Neural progenitor cell (in vitro differentiated cells): ENCODE measurements at places on chromosomes 11 and 22. TPM values are rescaled to one million over a fixed set of nuclear protein-coding genes. Genes with fewer than 3 reads are reported as not detected.

DNA sequence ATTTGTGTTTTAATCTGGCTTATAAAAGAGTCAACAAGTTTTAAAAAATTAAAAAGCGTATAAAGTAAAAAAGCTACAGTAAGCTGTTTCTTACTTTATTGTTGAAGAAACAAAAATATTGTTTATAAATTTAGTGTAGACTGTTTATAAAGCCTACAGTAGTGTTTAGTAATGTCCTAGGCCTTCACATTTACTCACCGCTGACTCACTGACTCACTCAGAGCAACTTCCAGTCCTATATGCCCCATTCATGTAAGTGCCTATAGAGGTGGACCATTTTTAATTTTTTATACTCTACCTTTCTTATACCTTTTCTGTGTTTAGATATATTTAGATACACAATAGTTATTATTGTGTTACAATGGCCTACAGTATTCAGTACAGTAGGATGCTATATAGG lies 12.2 kb downstream of the MPPED2 start:
- no peaks in the 10 kb centered on the region for H3K36me3 ChIP-seq
- no peak for DNase-seq
- H3K4me3 ChIP-seq: no peak overlapping the region
- H3K4me1 ChIP-seq: peaks cover 8% of the 10 kb centered on the region
- no peaks in the 10 kb centered on the region for H3K27me3 ChIP-seq
- no peak overlapping the region for H3K27ac ChIP-seq

DNA sequence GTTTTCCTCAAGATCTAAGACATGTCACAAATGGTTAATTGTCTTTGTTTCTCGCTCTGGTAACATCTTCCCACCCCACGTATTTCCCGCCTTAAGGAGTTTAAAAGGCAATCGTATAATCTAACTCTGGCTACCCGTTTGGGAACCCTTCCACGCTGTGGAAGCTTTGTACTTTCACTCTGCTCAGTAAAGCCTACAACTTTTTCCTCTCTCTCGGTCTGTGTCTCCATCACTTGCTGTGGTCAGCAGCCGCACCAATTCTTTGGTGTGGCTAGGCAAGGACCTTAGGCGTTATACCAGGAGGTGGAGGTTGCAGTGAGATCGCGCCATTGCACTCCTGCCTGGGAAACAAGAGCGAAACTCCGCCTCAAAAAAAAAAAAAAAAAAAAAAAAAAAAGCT lies 1430.1 kb downstream of the LRRC4C start:
- H3K4me3 ChIP-seq: no peak overlapping the region
- no peaks in the 10 kb centered on the region for H3K27me3 ChIP-seq
- DNase-seq: no peak

DNA sequence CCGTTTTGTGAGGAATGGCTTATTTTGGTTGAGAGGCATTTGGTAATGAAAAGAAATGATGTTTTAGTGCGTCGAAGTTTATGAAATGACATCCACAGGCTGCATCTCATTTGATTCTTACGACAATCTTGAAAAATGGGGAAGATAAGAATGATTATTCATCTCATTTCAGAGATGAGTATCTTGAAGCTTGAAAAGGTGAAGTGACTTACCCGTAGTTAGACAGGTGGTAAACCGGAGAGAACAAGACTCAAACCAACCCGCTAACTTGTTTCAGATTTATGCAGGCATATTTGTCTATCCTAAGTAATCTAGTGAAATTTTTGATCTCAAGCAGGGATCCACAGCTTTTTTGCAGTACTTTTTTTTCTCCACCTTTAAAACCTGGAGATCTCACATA lies 9.1 kb upstream of the SORL1-AS1 start:
- H3K27ac ChIP-seq: no peak overlapping the region
- no peaks in the 10 kb centered on the region for H3K36me3 ChIP-seq
- no peak overlapping the region for H3K4me3 ChIP-seq
- DNase-seq: no peak
- no peaks in the 10 kb centered on the region for H3K27me3 ChIP-seq

- no peaks in the 10 kb centered on the region for H3K27me3 ChIP-seq
- peak overlapping the region; percentile 87 for H3K4me3 ChIP-seq
- peaks cover 10% of the 10 kb centered on the region for H3K4me1 ChIP-seq
- peak overlapping the region; percentile 92 for H3K27ac ChIP-seq
These were observed 1.1 kb downstream of the CFL1 start for GRCh38 chr11:65856689-65857499.

- no peaks in the 10 kb centered on the region for H3K27me3 ChIP-seq
- no peak for DNase-seq
- H3K36me3 ChIP-seq: no peaks in the 10 kb centered on the region
- H3K4me1 ChIP-seq: no peaks in the 10 kb centered on the region
- no peak overlapping the region for H3K4me3 ChIP-seq
These were observed 38.5 kb upstream of the LARGE1 start for GRCh38 chr22:33958741-33959140.

CTSW gene
- not detected in 2 replicates for total RNA-seq

DNA sequence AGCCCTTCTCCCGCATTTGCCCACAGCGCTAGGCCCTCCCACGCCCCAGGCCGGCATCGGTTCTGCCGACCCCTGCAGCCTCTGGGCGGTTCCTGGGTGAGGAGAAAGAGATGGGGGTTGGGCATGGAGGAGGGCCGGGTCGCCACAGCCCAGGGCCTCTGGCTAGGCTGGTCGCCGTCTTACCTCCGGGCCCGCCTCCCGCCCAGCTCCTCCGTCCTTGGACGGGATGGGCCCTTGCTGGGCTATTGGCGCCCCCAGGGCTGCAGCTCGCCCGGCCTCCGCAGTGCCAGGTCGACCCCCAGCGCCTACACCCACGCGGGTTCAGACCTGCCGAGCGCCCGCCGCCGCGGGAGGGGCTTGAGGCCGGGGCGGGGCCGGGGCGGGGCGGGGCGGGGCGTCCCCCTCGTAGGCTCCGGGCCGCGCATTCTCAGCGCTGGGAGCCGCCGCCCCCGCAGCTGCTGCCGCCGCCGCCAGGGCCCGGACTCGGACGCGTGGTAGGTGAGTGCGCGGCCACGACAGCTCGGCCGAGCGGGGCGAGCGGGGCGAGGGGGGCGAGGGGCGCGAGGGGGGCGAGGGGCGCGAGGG lies at the start of gene CD151:
TSS of gene CD151 (plus strand) at position 424 of the 585 bp plus-strand sequence. CDS start 3,118 bp downstream, outside the sequence.
- H3K27ac ChIP-seq: no peak within 1 kb of the TSS
- peaks cover 49% of the 10 kb centered on the region for H3K27me3 ChIP-seq
- peak; percentile 87 for DNase-seq
- peaks cover 46% of the 10 kb centered on the region for H3K4me1 ChIP-seq
- H3K4me3 ChIP-seq: peak within 1 kb of the TSS; percentile 87

GRCh38 chr11:12591706-12592105 lies 82.5 kb upstream of the TEAD1 start:
- DNase-seq: no peak
- no peak overlapping the region for H3K27ac ChIP-seq
- no peak overlapping the region for H3K4me3 ChIP-seq
- no peaks in the 10 kb centered on the region for H3K27me3 ChIP-seq
- no peaks in the 10 kb centered on the region for H3K36me3 ChIP-seq

IFITM10 gene
- 0.34 TPM in 1 of 2 replicates, not detected in the other for total RNA-seq

DNA sequence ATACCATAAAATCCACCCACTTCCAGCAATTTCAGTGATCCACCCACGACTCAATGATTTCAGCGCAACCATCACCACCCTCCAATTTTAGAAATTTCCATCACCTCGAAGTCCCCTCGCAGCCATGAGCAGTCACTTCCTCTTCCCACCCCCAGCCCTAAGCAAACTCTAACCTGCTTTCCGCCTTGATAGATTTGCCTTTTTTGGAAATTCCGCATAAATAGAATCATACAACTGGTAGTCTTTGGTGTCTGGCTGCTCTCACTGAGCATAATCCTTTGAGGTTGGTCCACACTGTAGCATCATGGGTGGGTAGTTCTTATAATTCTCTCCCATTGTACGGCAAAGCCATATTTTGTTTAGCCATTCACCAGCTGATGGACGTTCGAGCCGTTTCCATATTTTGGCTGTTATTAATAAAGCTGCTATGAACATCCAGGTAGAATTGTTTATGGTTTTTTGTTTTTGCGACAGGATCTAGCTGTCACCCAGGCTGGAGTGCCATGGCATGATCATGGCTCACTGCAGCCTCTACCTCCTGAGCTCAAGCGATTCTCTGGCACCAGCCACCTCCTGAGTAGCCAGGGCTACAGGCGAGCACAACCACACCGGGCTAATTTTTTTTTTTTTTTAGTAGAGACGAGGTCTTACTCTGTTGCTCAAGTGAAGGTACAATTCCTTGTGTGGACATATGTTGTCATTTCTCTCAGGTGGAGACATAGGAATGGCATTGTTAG lies 16.0 kb downstream of the PIM3 start:
- H3K27me3 ChIP-seq: peaks cover 30% of the 10 kb centered on the region
- peaks cover 2% of the 10 kb centered on the region for H3K4me1 ChIP-seq
- no peak overlapping the region for H3K27ac ChIP-seq
- no peaks in the 10 kb centered on the region for H3K36me3 ChIP-seq
- no peak overlapping the region for H3K4me3 ChIP-seq

- H3K36me3 ChIP-seq: no peaks in the 10 kb centered on the region
- no peak overlapping the region for H3K27ac ChIP-seq
- H3K4me3 ChIP-seq: no peak overlapping the region
These were observed 121.5 kb upstream of the NARS2 start for GRCh38 chr11:78696177-78696576.

ROBO4 gene
- total RNA-seq: not detected in 2 replicates

GRCh38 chr11:66727282-66728037 lies 1.6 kb downstream of the SPTBN2 start:
- H3K4me3 ChIP-seq: peak overlapping the region; percentile 70
- H3K27me3 ChIP-seq: peaks cover 50% of the 10 kb centered on the region
- no peak overlapping the region for H3K27ac ChIP-seq
- H3K36me3 ChIP-seq: no peaks in the 10 kb centered on the region

- no peak overlapping the region for H3K4me3 ChIP-seq
- H3K4me1 ChIP-seq: peaks cover 23% of the 10 kb centered on the region
- no peak for DNase-seq
These were observed 180.5 kb downstream of the MIAT start for GRCh38 chr22:26837784-26838470.

DNA sequence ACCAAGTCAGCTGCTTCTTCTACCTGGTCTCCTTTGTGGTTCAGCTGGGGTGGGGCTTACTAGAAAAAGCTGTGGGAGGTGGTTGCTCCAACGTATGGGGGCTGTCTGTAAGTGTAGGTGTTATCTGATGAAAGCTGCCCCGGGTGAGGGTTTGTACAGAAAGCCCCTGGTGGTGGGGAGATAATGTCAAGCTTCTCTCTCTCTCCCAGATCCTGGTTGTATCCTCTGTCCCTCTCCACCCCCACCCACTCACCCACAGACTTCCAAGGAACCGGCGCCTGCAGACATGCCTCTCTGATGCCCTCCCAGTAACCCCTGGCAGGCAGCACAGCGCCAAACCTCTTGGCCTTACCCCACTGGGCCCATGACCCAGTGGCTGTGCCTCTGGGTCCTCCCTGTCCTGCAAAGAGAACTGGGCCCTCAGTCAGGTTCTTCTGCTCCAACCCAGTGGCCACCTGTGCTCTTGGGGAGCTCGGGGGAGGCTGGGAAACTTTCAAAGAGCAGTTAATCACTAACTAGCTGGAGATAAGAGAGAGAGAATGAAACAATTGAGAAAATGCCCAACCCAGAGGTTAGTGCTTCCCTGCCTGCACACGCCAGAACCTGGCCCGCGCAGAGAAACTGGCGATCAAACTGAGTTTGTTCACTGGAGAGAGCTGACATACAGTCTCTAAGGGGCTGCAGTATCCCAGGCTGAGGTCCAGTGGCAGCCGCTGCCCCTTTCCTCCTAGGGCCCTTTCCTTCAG lies 20.4 kb upstream of the EHF start:
- no peak overlapping the region for H3K4me3 ChIP-seq
- H3K4me1 ChIP-seq: peaks cover 8% of the 10 kb centered on the region
- DNase-seq: no peak
- no peak overlapping the region for H3K27ac ChIP-seq
- H3K36me3 ChIP-seq: no peaks in the 10 kb centered on the region

ANKK1 gene
- total RNA-seq: 0.22 TPM in 1 of 2 replicates, not detected in the other

- no peak overlapping the region for H3K4me3 ChIP-seq
- peaks cover 72% of the 10 kb centered on the region for H3K27me3 ChIP-seq
- peak; percentile 58 for DNase-seq
These were observed 85.5 kb downstream of the ENTHD1 start for GRCh38 chr22:39808081-39808480.

GRCh38 chr11:70024773-70025045 lies 53.4 kb upstream of the ANO1 start:
- no peaks in the 10 kb centered on the region for H3K36me3 ChIP-seq
- H3K4me3 ChIP-seq: no peak overlapping the region
- DNase-seq: no peak
- no peaks in the 10 kb centered on the region for H3K27me3 ChIP-seq
- no peak overlapping the region for H3K27ac ChIP-seq
- no peaks in the 10 kb centered on the region for H3K4me1 ChIP-seq
